ENCODE measurements at places on chromosomes 6 and 20. TPM values are rescaled to one million over a fixed set of nuclear protein-coding genes. Genes with fewer than 3 reads are reported as not detected.

- peak; percentile 86 for ATAC-seq
Measured at GRCh38 chr20:48025051-48025515, 239.8 kb upstream of the SULF2 start.

DNA sequence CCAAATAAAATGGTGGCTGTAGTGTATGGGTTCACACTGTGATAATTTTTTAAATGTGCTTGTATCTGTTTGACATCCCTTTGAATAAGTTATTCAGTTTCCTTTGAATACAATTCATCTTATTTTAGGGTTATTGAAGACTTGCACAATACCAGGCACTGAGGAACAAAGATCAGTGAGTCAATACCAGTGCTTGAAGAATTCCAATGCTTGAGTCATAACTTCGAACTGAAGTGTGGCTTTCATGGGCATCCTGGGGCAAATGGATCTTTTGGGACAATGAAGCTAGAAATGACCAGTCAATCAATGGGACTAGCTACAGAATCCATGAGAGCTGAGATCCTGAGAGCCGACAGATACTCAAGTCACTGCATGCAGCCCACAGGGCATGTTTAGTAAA is 349.9 kb upstream of the FLRT3 start:
- peak; percentile 21 for ATAC-seq

CYB5R4 gene
- 2.5 TPM for total RNA-seq

DNA sequence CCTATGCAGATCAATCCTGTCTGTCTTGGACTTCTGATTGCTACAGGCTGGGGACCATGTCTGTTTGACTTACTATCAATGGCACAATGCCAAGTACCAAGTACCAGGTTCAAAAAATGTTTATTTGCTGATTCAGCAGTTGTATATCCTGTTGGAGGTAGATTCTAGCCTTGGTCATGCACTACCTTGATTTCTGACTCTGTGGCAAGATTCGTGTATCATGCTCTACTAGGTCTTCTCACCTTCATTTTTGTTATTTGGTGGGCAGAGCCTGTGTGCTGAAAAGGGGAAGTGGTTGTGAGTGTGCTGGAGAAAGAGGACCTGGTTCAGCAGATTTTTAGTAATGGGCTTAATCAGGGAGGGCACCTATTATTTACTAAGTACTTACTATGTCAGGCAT is 192.4 kb upstream of the MYLIP start:
- no peak for ATAC-seq

DNA sequence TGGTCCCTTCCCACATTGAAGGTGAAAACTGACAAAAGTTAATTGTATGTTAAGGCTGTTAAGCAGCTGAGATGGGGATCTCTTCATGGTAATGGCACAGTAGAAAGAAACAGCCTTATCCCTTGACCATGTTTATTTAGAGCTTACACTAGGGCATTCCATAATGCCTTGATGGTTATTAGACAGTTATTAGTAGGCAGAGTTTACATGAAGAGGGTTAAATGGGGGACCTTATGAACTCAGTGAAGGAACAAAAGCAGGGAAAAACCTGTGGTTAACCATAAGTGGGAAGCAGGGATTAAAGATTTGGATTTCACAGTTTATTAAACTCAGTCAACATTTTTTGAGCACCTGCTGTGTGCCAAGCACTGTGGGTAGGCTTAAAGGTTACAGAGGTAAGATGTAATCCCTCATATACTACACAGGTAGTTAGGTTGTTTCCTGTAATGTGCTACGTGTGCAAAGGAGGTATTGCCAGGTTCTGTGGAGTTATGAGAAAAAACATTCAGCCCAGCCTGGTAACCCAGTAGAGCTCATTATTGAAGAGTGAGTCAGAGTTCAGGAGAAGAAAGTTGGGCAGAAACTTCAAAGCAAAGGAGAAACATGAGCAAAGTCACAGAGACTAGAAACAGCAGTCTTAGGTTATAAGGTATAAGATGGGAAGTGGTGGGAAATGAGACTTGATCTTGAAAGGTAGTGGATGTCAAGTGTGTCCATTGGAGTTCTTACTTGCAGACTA is 32.3 kb upstream of the GNRH2 start:
- no peak for ATAC-seq

Measured in motor neuron (in vitro differentiated cells).